ENCODE measurements at places on chromosomes 13 and 19.

DNA sequence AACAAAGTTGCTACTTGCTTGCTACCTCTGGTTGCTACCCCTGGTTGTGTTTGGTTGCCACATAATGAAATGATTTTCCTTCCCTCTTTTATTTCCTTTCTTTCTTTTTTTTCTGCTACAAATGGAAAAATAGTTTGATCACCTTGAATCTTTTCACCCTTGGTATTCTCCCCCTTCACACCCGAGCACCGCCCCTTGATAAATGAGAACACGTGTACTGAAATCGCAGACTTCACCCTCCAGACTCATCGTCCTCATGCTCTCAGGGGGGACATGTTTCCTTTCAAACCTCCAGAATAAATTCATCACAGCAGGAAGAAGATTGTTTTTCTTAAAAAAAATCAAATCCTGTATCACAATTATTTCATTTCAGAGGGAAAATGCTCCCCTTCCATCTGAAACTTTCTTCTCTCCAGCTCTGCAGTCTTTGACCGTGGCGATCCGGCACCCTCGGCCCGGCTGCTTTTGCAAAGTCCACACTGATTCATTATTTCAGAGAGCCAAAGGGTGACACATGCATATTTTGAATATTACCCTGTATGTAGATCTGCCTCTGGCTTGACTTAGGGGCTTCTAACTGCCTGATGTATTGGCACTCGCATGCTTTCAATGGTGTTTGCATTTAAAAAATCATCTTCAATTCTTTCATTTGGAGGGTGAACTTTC lies 222.6 kb upstream of the MAB21L1 start:
- peak; percentile 59 for DNase-seq

- DNase-seq, result peak; percentile 1
Observed at GRCh38 chr19:23904406-23904805, 10.3 kb upstream of the ZNF726 start.

GRCh38 chr19:18049385-18049784 lies 37.3 kb downstream of the IL12RB1 start:
- DNase-seq, result peak; percentile 18

- no peak for DNase-seq
Observed at GRCh38 chr19:16368385-16369305, 44.0 kb downstream of the KLF2 start.

DNA sequence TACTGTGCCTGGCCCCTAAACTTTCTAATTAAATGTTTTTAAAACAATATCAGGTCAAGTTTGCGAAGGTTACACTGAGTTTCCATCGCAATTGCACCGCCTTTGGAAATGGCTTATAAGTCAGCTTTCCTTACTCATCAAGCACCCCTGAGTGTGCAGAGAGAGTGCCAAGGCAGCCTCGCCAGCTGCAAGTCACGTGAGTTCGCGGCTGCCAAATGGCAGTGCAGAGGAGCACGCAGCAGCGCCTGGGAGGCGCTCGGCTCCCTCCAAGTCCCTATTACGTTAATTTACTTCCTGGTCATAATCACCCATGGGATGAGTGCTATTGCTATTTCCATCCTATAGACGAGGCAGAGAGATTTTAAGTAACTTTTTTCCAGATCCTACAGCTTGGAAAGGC lies 319.6 kb downstream of the TEX29 start:
- DNase-seq, result no peak

Data from iris pigment epithelial cell (primary cell).